Activated naive CD8-positive, alpha-beta T cell treated with anti-CD3 and anti-CD28 coated beads, Interleukin-2, amount 10 ng/mL, durations not matched to agents 7 days and 5 days (primary cell): ENCODE measurements at places on chromosomes 16 and 17. TPM values are rescaled to one million over a fixed set of nuclear protein-coding genes. Genes with fewer than 3 reads are reported as not detected.
A peak's percentile ranks its signal among the peaks of the same experiment; 100 is the strongest.

DNA sequence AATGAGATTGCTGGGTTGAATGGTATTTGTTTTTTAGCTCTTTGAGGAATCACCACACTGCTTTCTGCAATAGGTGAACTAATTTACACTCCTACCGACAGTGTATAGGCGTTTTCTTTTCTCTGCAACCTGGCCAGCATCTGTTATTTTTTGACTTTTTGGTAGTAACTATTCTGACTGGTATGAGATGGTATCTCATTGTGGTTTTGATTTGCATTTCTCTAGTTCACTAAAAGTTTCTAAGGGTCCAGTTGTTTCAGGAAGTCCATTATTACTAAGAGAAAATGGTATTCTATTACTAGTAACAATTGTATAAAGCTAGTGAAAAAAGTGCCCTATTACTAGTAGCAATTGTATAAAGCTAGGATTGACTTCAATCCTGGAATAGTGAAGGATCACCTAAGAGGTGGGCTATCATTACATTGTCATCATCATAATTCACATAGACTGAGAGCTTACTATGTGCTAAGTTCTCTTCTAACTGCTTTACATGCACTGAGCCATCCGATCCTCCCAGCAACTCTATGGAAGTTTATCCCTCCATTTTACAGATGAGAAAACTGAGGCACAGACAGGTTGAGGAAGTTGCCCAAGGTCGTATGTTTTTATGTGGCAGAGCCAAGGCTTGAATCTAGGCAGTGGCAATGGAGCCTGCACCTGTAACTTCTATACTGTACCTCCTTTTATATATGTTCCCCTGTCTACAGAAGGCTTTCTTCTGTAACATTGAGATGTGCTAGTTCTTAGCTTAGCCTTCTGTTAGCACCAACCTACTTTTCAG is 13.4 kb upstream of the SMIM36 start:
- H3K4me1 ChIP-seq = no peaks in the 10 kb centered on the region
- no peak for DNase-seq
- no peak overlapping the region for H3K4me3 ChIP-seq
- H3K27ac ChIP-seq = no peak overlapping the region
- H3K36me3 ChIP-seq = no peaks in the 10 kb centered on the region

- no peaks in the 10 kb centered on the region for H3K4me1 ChIP-seq
- H3K4me3 ChIP-seq = no peak overlapping the region
- no peak overlapping the region for H3K27ac ChIP-seq
- DNase-seq = no peak
- H3K27me3 ChIP-seq = peaks cover 16% of the 10 kb centered on the region
Measured at GRCh38 chr16:82671741-82672140, 45.0 kb downstream of the CDH13 start.

ZSCAN10 gene
- total RNA-seq = 0.37 TPM

DNA sequence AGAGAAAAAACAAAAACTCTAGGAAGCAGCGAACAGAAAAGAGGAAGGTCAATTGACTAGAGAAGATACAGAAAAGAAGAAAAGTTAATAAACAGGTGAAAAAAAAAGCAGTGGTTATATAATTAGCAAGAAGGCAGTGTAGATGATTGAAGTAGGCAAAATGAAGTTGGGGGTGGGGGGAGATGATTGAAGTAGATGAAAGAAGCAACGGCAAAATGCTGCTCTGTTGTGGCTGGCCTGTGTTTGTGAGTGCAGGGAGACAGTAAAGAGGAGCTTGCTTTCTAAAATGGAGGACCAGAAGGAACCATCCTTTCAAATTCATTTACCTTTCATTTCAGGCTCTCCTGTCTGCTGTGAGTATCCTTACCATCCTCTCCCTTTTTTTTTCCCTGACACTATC is 3.6 kb downstream of the EVI2B start:
- peaks cover 51% of the 10 kb centered on the region for H3K4me1 ChIP-seq
- H3K27ac ChIP-seq = peak overlapping the region; percentile 97
- H3K36me3 ChIP-seq = peaks cover 34% of the 10 kb centered on the region
- peak overlapping the region; percentile 89 for H3K4me3 ChIP-seq

HOXB7 gene
- 1.0 TPM for total RNA-seq

ZNF319 gene
- 21.5 TPM for total RNA-seq

KRT25 gene
- total RNA-seq = not detected

- peaks cover 50% of the 10 kb centered on the region for H3K27me3 ChIP-seq
- H3K4me1 ChIP-seq = no peaks in the 10 kb centered on the region
- no peak for DNase-seq
- no peaks in the 10 kb centered on the region for H3K36me3 ChIP-seq
- no peak overlapping the region for H3K27ac ChIP-seq
- H3K4me3 ChIP-seq = no peak overlapping the region
Measured at GRCh38 chr17:49015924-49016774, 19.0 kb downstream of the IGF2BP1 start.

- H3K36me3 ChIP-seq = no peaks in the 10 kb centered on the region
- no peak overlapping the region for H3K4me3 ChIP-seq
- no peak for DNase-seq
- H3K4me1 ChIP-seq = no peaks in the 10 kb centered on the region
Measured at GRCh38 chr16:65698791-65699321, 577.0 kb upstream of the CDH11 start.

DNA sequence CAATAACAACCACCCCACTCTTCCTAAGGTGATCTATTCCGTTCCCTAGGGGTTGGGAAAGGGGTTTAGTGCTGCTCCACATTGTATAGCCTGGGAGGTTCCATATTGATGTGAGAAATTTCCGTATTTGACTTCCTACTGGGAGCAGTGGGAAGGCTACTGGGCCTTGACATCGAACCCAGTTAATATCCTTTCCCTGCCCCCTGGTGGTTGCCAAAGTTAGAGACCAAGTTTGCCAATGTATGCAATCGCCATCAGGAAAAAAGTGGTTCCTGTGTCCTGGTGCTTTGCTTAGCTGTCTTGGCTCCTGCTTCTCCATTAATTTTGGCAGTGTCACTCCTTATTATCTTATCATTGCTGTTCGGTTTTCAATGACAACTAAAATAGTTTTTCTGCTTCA is 914.9 kb downstream of the KCNJ2 start:
- no peaks in the 10 kb centered on the region for H3K27me3 ChIP-seq
- no peak overlapping the region for H3K4me3 ChIP-seq
- no peak overlapping the region for H3K27ac ChIP-seq

TLCD3B gene
- 5.5 TPM for total RNA-seq

DNA sequence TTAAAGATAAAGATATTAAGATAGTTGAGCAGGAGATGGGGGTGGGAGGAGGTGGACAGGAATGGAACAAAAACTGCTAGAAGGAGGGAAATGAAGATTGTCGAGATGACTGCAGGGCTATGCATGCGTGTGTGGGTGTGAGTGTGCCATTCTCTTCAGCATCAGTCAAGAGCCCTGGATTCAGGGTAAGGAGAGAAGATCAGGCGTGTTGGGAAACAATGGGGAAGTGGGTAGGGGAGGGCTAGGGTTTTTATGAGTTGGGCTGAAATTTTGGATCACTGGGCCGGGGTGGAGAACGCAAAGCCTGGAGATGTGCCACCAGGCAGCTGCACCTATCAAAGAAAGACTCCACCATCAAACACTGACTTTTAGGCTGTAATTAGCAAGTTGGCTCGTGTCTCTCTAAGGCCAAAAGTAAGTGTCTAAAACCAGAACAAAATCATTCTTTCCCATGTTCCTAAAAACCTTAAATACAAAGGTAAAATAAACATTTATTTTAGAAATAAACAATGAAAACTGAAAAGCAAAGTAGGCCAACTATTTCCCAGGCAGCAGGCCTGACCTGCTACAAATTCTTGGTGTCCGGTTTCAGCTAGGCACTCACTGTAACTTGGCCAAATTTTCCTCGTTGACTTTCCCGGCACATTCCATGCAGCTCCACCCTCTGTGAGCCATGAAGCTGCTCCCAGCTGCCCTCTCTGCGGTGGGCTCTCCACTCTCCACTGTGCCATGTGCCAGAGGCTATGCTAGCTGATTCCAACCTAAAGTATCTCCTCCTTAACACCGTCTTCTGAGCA is 4.2 kb downstream of the CDRT4 start:
- H3K36me3 ChIP-seq = peaks cover 8% of the 10 kb centered on the region
- no peaks in the 10 kb centered on the region for H3K27me3 ChIP-seq
- no peak for DNase-seq
- no peaks in the 10 kb centered on the region for H3K4me1 ChIP-seq
- H3K4me3 ChIP-seq = no peak overlapping the region

GRCh38 chr16:1125471-1125870 is 27.4 kb upstream of the CACNA1H start:
- DNase-seq = no peak
- H3K4me1 ChIP-seq = no peaks in the 10 kb centered on the region
- H3K27me3 ChIP-seq = no peaks in the 10 kb centered on the region
- H3K4me3 ChIP-seq = no peak overlapping the region

DNA sequence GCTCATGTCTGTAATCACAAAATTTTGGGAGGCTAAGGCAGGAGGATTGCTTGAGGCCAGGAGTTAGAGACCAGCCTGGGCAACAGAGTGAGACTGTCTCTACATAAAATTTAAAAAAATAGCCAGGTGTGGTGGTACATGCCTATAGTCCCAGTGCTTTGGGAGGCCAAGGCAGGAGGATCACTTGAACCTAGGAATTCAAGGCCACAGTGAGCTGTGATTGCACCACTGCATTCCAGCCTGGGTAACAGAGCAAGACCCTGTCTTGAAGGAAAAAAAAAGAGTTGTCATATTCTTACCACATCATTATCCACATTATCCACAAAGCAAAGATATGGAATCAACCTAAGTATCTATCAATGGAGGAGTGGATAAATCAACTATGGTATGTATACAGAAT is 21.0 kb upstream of the MAPK3 start:
- H3K4me1 ChIP-seq = peaks cover 16% of the 10 kb centered on the region
- no peak overlapping the region for H3K27ac ChIP-seq
- DNase-seq = no peak
- peaks cover 1% of the 10 kb centered on the region for H3K36me3 ChIP-seq
- H3K27me3 ChIP-seq = no peaks in the 10 kb centered on the region
- H3K4me3 ChIP-seq = no peak overlapping the region

CORO7 gene
- 168 TPM for total RNA-seq

DNA sequence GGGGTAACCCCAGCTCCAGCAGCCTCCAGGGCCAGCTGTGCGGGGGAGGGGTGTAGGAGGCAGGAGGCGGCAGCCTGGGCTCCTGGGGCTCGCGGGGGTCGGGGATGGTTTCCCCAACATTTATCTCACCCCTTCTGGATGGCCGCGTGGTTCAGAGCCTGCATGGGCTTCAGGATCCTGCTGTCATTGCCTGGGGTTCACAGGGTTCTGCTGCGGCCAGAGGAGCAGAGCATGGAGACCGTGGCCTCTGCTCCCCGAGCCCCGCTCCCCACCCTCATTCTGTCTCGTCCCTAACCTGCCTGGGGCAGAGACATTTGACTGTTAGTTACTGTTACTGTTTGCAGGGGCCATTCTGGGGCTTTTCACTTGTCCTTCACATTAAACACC is 4.9 kb downstream of the MYADML2 start:
- DNase-seq = no peak
- peaks cover 6% of the 10 kb centered on the region for H3K4me1 ChIP-seq
- no peaks in the 10 kb centered on the region for H3K36me3 ChIP-seq

FBXW10B gene
- total RNA-seq = 0.94 TPM

DNA sequence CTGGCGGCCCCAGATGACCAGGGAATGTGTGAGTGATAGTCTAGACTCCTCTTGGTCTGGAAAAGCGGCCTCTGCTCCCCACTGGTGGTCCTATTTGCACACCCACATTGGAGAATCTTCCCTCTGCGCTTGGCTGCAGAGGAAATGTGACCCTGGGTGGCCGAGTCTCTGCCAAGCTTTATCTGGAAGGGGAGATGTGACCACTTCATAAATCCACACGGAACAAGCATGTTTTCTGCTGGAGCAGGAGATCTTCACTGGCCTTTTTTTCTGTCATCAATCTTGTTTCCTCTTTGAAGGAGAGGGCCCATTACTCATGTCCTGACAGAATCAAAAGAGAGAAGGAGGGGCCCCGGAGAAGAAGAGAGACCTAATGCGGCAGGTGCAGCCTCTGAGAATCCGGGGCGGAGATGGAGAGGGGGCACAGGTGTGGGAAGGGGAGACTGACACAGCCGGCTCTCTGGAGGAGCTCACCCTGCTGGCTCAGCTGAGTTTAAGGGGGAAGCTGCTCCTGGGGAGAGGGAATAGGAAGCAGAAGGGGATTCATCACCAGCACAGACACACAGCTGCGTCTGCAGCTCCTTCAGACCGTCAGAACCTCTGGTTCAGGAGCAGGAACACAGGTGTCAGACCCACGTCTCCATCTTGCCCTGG is 116.3 kb downstream of the SOX9 start:
- no peak overlapping the region for H3K4me3 ChIP-seq
- H3K27ac ChIP-seq = no peak overlapping the region
- no peaks in the 10 kb centered on the region for H3K4me1 ChIP-seq
- no peaks in the 10 kb centered on the region for H3K27me3 ChIP-seq
- DNase-seq = no peak

MT1F gene
- 27.8 TPM for total RNA-seq

DNA sequence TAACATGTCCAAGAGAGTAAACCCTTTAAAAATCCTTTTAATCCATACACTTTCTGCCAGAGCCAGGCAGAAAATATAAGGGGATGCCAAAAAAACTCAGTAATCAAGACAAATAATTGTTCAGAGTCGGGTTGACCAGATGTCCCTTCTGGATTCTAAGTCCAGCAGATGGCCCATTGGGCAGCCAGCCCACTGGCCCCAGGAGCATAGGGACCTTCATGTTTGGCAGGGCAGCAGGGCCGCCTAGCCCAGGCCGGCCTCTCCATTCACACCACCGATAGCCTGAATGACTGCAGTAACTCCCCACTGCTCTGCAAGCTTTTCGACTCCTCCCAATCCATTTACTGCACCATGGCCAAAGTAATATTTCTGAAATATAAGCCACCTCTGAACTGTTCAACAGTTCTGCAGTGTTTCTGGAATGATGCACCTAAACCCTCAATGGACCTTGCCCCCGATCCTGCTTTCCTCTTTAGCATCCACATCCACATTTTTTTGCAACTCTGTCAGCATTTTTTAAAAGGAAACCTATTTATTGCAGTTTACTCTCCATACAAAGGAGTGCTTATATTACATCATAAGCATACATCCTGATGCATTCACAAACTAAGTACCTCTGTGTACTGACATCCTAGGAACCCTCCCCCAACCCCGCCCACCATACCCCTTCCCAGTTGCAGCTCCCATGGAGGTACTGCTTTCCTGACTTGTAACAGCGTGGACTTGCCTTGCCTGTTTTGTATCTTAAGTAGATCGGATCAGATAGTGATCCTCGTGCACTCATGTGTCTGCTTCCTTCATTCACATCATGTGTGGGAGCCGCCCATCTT is 46.4 kb downstream of the LDHD start:
- DNase-seq = no peak
- no peaks in the 10 kb centered on the region for H3K36me3 ChIP-seq
- peaks cover 24% of the 10 kb centered on the region for H3K4me1 ChIP-seq

DNA sequence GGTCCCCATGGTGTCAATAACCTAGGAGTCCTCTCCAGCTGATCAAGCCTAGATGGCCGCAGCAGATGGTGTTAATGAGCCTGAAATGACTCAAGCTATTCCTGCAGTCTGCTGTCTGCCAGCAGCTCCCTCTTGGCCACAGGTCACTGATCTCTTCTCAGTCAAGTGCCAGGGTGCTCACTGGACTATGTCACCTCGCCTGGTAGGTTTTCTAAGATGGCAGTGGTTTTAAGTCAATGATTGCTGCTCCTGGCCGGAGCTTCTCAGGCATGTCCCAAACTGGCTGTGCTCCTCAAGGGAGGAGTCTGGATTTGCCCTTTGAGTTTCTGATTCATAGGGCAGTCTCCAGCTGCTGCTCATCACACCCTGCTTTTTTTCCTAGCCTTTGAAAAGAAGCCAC is 58.6 kb upstream of the SHISA6 start:
- no peaks in the 10 kb centered on the region for H3K36me3 ChIP-seq
- DNase-seq = no peak
- H3K27me3 ChIP-seq = peaks cover 2% of the 10 kb centered on the region
- H3K4me1 ChIP-seq = no peaks in the 10 kb centered on the region
- no peak overlapping the region for H3K4me3 ChIP-seq
